Frontal cortex (tissue), 4 donors: ENCODE measurements at places on chromosomes 16 and 17.

GRCh38 chr17:57914273-57915142 is 40.7 kb downstream of the CUEDC1 start:
- no peak for DNase-seq

DNA sequence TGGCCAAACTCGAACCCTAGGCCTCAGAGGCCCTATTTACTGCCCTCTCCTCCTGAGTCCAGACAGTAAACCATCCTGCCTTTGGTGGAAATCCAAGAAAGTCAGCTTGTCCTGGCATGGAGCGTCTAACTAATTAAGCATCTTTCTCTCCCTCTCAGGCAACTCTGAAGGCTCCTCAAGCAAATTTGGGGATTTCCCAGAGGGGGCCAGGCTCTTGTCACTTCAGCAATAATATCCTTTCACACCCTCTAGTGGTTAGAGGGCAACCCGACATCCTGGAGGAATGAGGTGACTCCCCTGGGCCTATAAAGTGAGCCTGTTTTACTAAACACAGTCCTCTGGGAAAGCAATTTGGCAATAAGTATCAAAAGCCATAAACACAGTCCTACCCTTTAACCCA is 60.4 kb downstream of the NOG start:
- no peak for DNase-seq

DNA sequence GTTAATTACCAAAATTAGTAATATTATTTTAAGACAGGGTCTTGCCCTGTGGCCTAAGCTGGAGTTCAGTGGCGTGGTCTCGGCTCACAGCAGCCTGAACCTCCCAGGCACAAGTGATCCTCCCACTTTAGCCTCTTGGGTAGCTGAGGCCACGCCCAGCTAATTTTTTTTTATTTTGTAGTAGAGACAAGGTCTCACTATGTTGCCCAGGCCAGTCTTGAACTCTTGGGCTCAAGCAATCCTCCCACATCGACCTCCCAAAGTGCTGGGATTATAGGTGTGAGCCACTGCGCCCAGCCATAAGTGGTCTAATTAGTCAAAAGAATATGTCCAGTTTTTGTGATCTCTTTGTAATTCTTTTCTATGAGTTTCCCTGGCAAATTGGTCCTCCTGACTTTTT is 12.0 kb upstream of the CFDP1 start:
- DNase-seq, result no peak

- no peak for DNase-seq
Observed at GRCh38 chr16:49411121-49411970, 37.7 kb downstream of the C16orf78 start.

DNA sequence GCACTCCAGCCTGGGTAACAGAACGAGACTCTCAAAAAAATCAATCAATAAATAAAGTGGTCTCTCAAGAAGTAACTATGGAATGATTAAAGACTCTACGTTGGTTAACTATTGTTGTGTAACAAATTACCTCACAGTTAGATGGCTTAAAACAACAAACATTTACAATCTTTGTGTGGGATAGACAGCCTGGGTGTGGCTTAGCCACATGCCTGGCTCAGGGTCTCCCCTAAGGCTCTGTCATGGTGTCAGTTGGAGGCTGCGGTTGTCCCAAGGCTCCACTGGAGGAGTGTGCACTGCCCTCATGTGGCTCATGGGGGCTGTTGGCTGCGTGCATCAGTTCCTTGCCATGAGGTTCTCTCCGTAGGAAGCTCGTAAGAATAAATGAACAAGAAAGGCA is 294.5 kb downstream of the SNX29 start:
- DNase-seq, result peak; percentile 40

- DNase-seq, result no peak
Observed at GRCh38 chr16:85333337-85333736, 221.1 kb upstream of the CIBAR2 start.

GRCh38 chr17:81527591-81528383 is at the start of gene FSCN2:
Gene FSCN2, plus strand, starts transcription at chr17:81528377. Its CDS starts 155 bp downstream, at chr17:81528532.
- no peak for DNase-seq

DNA sequence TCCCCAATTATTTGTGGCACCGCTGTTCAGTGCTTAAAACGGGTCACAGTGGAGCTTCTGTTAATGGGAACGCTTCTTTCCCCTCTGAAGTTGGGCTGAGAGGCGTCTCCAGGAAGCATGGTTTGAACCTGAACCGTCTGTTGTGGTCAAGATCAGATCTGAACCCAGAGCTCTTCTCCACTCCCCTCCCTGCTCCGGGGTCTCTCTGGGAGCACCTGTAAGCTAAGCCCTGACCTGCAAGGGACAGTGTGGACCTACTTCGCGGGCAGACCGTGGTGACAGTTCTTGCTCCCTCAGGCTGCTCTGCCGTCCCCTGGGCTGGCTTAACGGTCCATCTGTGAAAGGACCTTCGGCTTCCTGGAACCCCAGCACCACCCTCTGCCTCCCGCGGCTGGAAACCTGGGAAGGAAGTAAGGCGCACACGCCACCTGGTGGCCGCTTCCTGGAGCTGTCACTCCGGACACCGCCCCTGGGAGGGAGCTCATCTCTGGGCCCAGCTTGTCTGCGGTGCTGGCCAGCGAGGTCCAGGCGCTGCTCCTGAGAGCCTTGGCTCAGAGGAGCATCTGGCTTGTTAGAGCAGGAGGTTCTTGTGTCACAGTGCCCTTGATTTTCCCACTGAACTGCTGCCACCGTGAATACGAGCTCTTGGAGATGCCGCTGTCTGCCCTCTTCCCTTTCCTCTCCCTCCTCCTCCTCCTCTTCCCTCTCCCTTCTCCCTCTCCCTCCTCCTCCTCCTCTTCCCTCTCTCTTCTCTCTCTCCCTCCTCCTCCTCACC is 518.5 kb upstream of the EEF2KMT start:
- DNase-seq, result peak; percentile 62

DNA sequence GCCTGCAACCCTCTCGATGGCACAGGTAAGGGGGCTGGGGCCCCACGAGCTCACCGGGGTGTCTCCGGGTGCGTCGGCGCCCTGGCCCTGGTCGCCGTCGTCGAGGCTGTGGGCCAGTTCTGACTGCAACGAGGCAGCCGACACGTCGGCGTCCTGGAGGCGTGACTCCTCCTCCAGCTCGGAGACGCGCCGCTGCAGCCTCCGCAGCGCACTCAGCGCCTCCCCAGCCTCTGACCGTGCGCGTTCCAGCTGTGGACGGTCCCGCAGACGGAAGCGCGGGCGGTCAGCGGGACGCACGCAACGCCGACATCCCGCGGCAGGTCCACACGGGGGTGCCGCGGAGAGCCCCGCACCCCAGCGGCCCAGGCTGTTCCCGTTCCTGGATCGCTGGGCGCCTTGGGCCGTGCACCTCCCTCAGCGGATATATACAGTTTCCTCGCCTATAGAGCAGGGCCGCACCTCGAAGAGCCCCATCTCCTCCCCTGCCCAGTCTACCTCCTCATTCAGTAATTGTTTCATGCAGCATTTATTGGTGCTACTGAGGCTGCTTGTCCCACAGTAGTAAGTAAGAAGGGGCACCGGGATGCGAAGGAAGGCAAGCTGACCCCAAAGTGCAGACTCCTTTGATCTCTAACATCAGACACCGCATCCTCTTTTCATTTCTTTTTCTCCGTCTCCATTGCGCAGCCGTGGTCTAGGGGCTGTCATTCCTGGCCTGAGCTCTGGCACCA is 5.8 kb downstream of the THOC6 start:
- DNase-seq, result no peak

- no peak for DNase-seq
Observed at GRCh38 chr17:68297195-68297594, 5.9 kb downstream of the ARSG start.
